ELF-1 (cell line): ENCODE measurements at places on chromosomes 12 and 14.

DNA sequence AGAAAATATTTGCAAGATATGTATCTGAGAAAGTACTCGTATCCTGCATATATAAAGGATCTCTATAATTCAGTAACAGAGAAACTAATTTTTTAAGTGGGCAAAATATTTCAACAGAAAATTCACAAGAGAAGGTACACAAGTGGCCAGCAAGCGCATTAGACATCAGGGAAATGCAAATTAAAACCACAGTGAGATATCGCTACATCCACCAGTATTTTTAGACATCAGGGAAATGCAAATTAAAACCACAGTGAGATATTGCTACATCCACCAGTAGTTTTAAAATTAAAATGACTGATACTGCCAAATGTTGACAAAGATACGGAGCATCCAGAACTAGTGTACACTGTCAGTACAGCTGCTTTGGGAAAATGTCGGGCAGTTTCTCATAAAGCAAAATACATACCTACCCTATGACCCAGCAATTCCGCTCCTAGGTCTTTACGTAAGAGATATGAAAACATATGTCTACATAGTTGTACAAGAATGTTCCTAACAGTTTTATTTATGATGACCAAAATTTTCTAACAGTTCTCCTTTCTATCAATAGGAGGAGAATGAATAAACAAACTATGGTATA lies 2.8 kb upstream of the KCNK13 start:
- no peak for DNase-seq

- no peak for DNase-seq
Observed at GRCh38 chr12:131383291-131383690, 327.6 kb upstream of the SFSWAP start.

GRCh38 chr12:709455-710020 lies 42.8 kb upstream of the WNK1 start:
- no peak for DNase-seq

GRCh38 chr14:21924479-21924878 lies 250.9 kb upstream of the OR4E1 start:
- no peak for DNase-seq
